ENCODE measurements at places on chromosomes 1 and 21.

DNA sequence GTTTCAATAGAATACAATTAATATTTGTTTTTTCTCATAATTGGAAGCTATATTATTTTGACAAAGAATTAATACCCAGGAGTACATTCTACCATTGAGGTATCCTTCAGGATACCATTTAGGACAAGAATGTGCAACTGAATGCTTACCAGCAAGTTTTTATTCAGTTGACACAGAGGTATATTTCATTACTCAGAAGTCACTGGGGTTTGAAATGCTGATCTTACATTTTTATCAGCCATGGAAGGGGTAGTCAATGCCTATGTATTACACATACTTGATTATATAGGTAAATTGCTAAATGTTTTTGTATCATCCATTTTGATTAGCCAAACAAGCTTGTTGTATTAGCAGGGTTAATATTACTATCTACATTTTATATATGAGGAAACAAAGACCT lies 48.0 kb downstream of the C1orf87 start:
- no peak for DNase-seq

DNA sequence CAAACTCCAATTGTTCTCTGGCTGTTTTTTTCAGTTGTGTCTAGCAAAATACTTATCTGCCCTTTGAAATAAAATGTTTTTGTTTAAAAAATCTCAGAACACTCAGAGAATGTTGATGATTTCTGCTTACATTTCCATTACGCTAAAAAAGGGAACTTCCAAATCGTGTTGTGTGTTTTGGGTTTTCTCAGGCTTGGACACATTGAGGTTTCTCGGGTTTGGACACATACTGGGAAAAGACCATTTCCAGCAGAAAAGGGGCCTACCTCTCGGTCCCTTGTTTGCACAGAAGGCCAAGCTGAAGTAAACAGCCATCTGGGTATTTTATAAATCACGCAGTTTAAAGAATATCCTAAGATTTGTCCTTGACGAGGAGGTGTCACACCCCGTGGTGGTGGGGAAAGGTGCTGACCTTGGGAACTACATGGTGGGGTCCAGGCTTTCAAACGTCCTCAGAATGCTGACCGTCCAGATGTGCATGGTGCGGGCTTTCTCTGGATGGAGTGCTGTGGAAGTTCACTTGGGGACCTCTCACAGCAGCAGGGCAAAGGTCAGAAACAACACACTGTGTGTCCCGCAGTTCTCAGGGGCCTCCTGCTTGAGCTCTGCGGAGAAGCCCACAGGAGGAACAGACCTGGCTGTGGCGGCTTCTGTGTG lies 67.8 kb downstream of the SLC37A1 start:
- no peak for DNase-seq

DNA sequence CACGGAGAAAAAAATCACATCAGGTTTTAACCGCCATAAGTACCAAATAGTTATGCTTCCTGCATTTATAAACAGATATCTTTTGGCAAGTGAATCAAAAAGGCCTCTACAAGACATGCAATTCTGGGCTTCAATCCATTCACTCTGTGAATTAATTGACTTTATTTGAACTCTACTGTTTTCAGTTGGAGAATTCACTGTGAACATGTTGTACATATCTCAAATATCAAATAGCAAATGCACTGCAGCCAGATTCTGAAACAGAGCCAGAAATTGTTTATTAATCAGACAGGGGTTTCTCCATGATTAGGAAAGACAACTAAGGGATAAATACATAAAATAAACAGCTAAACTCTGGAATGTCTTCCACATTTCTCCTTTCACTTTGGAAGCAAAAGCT lies 445.4 kb upstream of the NFIA start:
- no peak for DNase-seq

DNA sequence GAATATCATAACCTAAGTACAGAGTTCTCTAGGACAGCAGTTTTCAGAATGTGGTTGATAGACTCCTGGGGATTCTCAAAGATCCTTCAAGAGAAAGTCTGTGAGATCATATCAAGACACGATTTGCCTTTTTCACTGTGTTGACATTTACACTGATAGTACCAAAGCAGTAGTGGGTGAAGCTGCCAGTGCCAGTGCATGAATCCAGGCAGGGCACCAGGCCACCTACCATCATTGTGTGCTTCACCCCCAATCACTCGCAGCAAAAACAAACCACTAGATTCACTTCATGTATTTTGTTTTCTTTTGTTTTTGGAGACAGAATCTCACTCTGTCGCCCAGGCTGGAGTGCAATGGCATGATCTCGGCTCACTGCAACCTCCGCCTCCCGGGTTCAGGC lies 23.9 kb downstream of the DNAJC16 start:
- DNase-seq = no peak

GRCh38 chr1:221813887-221814286 lies 72.0 kb upstream of the DUSP10 start:
- DNase-seq = no peak

- no peak for DNase-seq
Observed at GRCh38 chr21:34702341-34703170, 33.8 kb downstream of the CLIC6 start.

DNA sequence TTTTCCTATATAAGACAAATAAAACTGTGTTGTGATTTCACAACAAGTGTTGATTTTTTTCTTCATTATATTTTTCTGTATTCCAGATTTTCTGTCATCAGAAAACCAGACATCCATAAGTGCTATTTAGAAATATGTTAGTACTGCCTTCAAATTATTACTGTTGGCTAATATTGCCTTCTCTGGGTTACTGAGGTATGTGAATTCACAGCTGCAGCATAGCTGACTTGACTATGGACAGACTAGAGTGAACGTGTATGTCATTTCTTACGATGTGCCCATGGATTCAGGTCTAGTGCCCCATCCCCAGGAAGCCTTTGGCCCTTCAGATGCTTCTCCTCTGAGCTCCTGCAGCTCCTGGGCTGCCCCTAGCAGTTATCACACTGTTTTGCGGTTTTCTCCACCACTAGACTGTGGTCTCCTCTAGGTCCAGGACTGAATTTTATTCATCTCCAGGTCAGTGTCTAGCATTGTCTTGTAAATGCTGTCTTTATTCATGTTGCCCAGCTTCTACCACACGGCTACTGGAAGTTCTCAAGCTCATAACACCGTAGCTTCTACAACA lies 118.5 kb downstream of the FGGY start:
- no peak for DNase-seq

DNA sequence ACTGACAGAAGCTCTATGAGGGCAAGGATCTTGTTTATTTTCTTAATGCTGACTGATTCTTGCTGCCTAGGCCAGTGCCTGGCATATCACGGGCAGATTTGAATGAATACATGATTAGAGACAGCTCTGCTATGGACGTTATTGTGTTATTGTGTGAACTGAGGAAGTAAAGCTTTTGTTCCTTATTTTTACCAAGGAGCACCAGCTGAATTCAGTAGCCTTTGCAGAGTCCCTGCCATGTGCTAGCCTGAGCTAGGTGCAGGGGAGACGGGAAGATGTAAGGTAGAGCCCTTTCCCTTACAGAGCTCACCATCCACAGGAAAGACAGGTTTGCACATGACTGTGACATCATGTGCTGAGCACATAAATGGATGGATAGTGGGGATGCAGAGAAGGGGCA lies 36.0 kb upstream of the SCMH1 start:
- no peak for DNase-seq

DNA sequence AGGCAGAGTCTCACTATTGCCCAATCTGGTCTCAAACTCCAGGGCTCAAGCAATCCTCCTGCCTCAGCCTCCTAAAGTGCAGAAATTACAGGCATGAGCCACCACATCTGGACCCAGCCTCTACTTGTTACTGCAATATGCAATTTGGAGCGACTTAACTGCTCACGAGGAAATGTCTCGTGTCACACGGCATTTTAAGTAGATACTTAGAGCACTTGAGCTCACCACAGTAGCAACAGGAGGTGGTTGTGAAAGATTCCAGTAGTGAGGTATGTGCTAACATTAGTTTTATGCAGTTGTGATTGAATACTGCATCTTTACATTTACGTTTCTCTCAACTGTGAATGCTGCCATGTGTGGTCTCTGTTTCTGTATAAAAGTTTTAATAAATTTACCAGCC lies 5.8 kb upstream of the NDUFV3 start:
- no peak for DNase-seq

DNA sequence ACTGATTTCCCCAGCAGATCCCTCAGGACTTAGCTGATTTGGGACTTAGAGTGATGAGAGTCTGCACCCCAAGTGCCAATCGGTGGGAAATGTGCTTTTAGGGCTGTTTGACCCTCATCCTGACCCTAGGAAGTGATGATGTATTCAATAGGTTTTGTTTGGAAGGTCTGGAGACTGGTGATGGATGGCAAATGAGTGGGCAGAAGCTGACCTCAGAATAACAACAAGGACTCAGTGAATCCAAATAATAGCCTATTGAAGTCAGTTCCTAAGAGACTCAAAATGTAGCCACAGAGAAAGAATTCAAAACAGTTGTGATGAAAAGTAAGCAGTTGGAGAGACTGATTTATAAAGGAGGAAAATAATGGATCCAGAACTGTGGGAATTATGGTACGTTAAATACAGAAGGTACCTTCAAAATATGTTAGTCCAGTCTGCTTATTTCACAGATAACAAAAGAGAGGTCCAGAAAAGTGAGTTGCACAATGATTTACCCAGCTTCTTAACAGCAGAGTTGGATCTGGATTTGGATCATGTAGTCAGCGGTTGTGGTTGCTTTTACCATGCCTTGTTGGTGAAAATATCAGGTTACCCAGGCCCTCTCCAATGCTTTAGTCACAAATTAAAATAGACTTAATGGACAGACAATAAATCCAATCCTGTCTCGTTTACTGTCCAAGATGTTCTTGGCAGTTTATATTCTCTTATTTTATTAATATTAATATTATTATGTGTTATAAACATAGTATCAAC lies 123.0 kb upstream of the PTBP2 start:
- no peak for DNase-seq

- DNase-seq = no peak
Observed at GRCh38 chr1:74356493-74356892, 121.3 kb downstream of the TNNI3K start.

GRCh38 chr1:55503663-55504305 lies 288.6 kb upstream of the USP24 start:
- DNase-seq = no peak

DNA sequence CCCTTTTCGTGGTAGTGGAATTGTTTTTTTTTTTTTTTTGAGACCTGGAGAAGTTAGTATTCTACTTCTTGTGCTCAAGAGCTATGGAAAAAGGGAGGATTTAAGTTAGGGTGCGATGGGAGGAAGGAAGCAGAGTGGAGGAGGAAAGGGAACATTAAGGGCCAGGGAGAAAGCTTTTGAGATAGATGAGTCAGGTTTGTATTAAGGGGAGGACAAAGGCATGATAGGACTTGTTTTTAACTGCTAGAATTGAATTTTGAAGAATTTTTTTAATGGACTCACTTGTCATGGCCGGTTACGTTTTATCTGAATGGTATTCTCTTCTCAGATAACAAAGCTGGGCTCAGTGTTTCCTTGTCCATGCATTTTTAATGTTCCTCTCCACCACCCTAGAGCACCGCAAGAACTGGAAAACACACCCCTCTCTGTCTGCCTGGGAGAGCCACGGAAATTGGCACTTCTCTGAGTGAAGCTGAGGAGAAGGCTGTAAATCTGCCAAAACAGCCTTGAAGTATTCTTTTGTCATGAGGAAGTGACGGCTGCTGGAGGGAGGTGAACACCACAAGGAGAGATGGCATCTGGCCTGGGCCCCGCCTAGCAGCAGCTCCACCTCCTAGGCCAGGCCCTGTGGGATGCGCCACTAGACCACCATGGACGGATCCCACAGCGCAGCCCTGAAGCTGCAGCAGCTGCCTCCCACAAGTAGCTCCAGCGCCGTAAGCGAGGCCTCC lies 3.5 kb downstream of the NIPAL3 start:
- no peak for DNase-seq

GRCh38 chr1:221411283-221411682 lies 330.6 kb downstream of the DUSP10 start:
- DNase-seq = no peak
